Osteoblast (primary cell): ENCODE measurements at places on chromosomes 3 and 15.

DNA sequence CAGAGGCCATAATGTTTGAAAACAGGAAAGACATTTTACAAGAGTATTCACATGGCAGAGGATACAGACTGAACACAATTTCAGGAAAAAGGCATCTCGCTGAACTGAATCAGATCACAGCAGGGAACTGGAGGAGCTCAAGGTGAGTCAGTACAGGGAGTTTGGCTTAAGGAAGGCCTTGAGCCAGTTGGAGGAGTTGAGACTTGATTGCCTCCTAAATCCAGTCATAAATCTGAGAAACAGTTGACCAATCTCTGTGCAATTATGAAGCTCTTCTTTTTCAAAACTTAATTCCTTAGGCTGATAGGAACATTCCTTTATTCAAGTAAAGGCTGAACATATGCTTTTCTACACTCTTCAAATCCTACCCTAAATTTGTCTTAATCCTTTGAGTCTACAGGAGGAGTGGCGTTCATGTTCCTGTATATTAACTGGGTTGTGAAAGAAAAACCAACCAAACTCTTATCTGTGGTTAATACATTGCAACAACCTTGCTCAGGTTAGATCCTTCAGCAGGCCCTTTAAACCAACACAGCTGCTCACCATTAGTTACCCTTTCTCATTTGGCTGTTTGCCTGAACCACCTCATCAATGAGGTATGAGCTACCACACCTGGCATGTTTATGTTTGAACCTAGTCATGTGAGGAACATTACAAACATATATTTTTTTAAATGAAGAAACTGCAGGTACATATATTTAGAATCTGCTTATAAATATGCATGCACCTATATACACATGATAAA is 404.1 kb upstream of the ATP11B start:
- no peaks in the 10 kb centered on the region for H3K36me3 ChIP-seq
- no peak overlapping the region for H3K27ac ChIP-seq
- no peak for DNase-seq
- H3K4me3 ChIP-seq: no peak overlapping the region
- no peaks in the 10 kb centered on the region for H3K4me1 ChIP-seq
- H3K27me3 ChIP-seq: no peaks in the 10 kb centered on the region

DNA sequence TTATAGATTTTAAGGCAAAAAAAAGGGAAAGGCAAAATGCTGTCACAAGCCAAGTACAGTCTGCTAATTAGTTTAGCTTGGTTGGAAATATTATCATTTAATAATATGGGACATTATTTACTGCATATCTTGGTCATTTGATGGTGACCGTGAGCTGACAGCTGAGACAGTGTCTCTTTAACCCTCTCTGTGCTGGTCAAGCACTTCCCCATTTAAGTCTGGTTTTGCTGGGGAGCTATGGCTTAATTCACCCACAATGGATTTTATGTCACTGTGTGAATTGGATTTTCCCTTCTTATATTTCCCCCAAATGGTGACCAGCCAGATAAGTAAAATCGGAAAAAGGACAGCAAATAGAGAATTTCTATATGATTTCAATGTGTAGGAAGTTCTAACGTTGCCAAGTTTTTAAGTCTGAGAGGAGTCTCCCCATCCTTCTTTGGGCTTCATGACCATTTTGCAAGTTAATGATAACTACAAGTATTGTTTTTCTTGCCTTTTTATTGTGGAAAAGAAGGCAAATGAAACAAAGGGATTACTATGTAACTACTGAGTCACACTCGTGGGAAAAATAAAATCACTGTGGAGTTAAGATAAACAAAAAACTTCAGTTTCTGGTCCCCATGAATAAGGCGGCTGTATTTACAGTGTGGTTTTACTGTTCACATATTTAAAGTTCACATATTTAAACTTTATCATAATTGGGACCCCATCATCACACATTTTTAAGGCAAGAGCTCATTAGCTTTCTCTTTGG is 373.5 kb downstream of the NR2F2 start:
- no peak overlapping the region for H3K4me3 ChIP-seq
- DNase-seq: no peak
- H3K36me3 ChIP-seq: no peaks in the 10 kb centered on the region

GRCh38 chr3:36973139-36973538 is 19.8 kb downstream of the EPM2AIP1 start:
- H3K27me3 ChIP-seq: no peaks in the 10 kb centered on the region
- H3K4me3 ChIP-seq: no peak overlapping the region
- peaks cover 8% of the 10 kb centered on the region for H3K4me1 ChIP-seq
- H3K27ac ChIP-seq: no peak overlapping the region

GRCh38 chr3:4978966-4979427 is 240 bp upstream of the BHLHE40 start:
- peak; percentile 96 for DNase-seq
- no peak overlapping the region for H3K27ac ChIP-seq
- H3K4me1 ChIP-seq: peaks cover 44% of the 10 kb centered on the region
- H3K4me3 ChIP-seq: peak overlapping the region; percentile 88

GRCh38 chr15:90866161-90866715 is 2.1 kb upstream of the FURIN start:
- no peak overlapping the region for H3K4me3 ChIP-seq
- DNase-seq: no peak
- H3K36me3 ChIP-seq: no peaks in the 10 kb centered on the region
- no peaks in the 10 kb centered on the region for H3K27me3 ChIP-seq
- peaks cover 33% of the 10 kb centered on the region for H3K4me1 ChIP-seq
- H3K27ac ChIP-seq: no peak overlapping the region

- no peak overlapping the region for H3K27ac ChIP-seq
- H3K36me3 ChIP-seq: no peaks in the 10 kb centered on the region
- DNase-seq: no peak
- H3K27me3 ChIP-seq: no peaks in the 10 kb centered on the region
- H3K4me3 ChIP-seq: no peak overlapping the region
- no peaks in the 10 kb centered on the region for H3K4me1 ChIP-seq
Observed at GRCh38 chr15:26525096-26525495, 247.8 kb downstream of the GABRB3 start.

DNA sequence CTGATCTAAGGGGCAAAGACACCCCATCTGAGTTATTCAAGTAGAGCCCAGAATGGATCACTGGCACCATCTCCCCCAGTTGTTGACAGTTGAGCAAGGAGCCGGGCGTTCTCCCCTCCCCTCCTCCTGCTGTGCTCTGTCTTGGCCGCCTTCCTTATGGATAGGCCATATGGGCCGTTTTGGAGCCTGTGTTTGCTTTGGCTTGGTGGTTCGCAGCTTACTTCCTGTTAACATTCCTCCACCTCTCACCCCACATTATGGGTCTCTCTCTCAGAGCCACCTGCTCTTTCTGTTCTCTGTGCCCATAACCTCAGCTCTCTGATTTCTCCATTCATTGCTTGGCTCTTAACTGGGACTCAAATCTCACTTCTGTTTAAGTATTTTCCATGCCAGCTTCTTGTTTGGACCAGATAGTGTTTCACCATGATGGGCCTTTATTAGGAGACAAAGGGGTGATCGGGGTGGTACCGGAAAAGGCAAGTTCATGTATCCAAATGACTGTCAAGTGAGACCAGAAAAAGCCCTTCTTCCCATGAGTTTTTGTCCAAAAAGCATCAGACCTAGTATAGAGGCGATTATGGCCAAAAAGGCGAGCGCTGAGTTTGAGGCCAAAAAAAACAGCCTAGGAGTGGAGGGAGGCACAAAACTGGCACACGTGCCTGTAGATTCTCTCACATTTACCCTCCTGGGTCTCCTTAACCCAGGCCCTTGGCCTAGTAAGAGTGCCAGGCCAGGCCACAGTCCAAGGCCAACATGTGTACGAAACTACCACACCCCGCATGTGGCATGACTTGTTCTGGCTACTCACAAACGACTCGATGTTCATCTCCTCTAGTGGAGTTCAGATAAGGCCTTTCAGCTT is 62.6 kb downstream of the DUT start:
- no peak for DNase-seq
- no peaks in the 10 kb centered on the region for H3K36me3 ChIP-seq
- no peaks in the 10 kb centered on the region for H3K27me3 ChIP-seq
- no peak overlapping the region for H3K4me3 ChIP-seq
- H3K4me1 ChIP-seq: peaks cover 47% of the 10 kb centered on the region
- H3K27ac ChIP-seq: peak overlapping the region; percentile 52

GRCh38 chr3:65402597-65402996 is 636.1 kb downstream of the MAGI1 start:
- DNase-seq: peak; percentile 90
- H3K4me3 ChIP-seq: no peak overlapping the region
- no peaks in the 10 kb centered on the region for H3K27me3 ChIP-seq
- no peaks in the 10 kb centered on the region for H3K36me3 ChIP-seq
- H3K27ac ChIP-seq: no peak overlapping the region

DNA sequence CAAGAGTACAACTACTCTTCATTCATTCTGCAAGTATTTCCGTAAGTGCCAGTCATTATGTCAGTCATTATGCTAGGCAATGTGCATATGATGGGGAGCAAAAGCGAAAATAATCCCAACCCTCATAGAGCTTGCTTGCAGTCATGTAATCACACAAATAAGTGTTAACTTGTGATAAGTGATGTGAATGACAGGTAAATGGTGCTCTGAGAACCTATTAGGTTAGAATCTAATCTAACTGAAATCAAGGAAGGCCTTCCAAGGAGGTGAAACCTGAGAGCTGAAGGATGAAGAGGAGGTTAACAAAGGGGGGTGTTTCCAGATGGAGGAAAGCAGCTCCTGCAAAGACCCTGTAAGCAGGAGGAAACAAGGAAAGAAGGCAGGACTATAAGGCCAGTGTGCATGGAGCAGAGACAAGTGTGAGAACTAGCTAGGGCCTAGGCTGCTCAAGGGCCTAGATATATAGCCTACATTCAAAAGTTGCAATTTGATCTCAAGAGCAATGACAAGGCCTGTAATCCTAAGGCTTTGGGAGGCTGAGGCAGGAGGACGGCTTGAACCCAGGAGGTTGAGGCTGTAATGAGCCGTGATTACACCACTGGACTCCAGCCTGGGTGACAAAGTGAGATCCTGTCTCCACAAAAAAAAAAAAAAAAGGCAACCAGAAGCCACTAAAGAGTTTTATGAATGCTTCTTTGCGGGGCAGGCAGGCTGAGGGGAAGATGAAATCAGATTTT is 5.3 kb downstream of the PTPN9 start:
- peaks cover 15% of the 10 kb centered on the region for H3K4me1 ChIP-seq
- H3K4me3 ChIP-seq: no peak overlapping the region
- peak; percentile 42 for DNase-seq
- peak overlapping the region; percentile 17 for H3K27ac ChIP-seq
- no peaks in the 10 kb centered on the region for H3K27me3 ChIP-seq

GRCh38 chr3:184523825-184524615 is 37.6 kb upstream of the EPHB3 start:
- H3K4me1 ChIP-seq: peaks cover 15% of the 10 kb centered on the region
- H3K27me3 ChIP-seq: peaks cover 40% of the 10 kb centered on the region
- no peak overlapping the region for H3K27ac ChIP-seq
- no peak overlapping the region for H3K4me3 ChIP-seq
- DNase-seq: peak; percentile 95

DNA sequence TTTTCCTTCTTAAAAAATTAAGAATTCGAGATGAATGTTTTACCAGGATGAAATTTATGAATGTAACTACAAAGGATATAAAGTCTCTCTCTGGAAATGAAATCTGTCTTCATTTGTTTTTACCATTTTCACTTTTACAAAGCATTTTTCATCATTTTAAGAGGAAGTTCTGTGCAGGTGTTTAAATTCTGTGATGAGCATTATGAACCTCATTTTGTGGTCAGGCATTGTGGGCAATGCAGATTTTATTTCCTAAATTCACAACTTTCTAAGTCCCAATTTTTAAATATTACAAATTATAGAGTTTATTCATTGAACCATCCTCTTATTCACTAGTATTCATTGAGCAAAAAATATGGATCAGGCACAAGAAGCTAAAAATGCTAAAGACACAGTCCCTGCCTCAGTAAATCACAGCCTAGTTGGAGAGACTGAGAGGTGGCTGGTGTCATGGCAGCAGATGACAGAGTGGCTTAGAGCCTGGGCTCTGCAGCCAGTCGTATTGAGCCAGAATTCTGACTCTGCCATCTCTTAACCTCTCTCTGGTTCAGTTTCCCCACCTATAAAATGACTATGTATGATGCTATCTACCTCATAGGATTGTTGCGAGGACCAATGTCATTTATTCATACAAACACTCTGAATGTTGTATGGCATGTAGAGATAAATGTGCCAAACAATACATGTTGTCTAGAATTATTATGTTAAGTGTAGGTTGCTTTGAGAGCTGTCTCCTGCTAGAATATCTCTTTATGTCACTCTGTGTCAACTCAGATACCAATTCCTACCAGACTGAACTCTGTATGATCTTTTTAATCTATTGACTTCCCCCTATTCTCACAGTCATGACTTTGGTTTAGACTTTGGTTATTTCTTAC is 7.5 kb upstream of the TGFBR2 start:
- no peak for DNase-seq
- no peaks in the 10 kb centered on the region for H3K36me3 ChIP-seq
- no peaks in the 10 kb centered on the region for H3K27me3 ChIP-seq
- no peak overlapping the region for H3K4me3 ChIP-seq
- peaks cover 9% of the 10 kb centered on the region for H3K4me1 ChIP-seq

DNA sequence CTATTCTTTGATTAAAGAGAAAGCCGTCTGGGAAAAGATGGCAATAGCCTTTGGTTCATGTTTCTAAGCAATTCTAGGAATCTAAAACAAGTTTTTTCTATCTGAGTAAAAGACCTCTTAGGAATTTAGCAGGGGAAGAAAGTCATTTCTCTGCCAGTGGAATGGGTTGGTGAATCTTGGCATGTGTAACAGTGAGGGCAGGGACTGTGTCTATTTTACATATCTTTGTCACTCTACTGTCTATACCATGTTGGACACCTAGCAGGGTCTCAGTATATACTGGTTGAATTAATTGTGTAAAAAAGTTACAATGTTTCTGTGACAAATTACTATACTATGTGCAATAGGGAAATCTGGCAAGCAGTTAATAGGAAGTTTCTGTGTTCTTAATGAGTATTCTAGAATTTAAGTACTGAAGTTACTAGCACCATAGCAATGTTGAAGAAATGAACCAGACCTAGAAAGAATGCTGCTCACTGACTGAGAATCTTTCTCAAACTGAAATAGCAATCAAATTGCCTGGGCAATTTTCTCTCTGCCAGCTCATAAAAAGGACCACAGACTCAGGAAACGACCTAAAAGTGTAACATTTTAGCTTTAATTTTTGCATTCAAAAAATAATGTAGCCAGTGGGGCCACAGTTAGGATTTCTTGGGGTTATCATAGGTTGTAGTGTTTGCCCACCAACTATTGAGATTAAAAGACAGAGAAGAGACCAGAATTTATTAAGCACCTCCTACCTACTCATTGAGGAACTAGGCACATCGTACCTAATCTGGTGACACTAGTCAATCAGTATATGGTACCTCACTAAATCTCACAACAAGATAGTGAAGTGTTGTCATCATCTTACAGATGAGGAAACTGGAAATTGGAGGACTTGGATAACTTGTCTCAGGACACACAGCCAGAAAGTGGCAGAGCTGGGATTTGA is 56.2 kb upstream of the LEKR1 start:
- H3K4me3 ChIP-seq: no peak overlapping the region
- peak overlapping the region; percentile 44 for H3K27ac ChIP-seq
- DNase-seq: no peak
- no peaks in the 10 kb centered on the region for H3K27me3 ChIP-seq
- H3K36me3 ChIP-seq: no peaks in the 10 kb centered on the region
